Fibroblast of lung (primary cell): ENCODE measurements at places on chromosomes 13 and 19. TPM values are rescaled to one million over a fixed set of nuclear protein-coding genes. Genes with fewer than 3 reads are reported as not detected.
A peak's percentile ranks its signal among the peaks of the same experiment; 100 is the strongest.

DNA sequence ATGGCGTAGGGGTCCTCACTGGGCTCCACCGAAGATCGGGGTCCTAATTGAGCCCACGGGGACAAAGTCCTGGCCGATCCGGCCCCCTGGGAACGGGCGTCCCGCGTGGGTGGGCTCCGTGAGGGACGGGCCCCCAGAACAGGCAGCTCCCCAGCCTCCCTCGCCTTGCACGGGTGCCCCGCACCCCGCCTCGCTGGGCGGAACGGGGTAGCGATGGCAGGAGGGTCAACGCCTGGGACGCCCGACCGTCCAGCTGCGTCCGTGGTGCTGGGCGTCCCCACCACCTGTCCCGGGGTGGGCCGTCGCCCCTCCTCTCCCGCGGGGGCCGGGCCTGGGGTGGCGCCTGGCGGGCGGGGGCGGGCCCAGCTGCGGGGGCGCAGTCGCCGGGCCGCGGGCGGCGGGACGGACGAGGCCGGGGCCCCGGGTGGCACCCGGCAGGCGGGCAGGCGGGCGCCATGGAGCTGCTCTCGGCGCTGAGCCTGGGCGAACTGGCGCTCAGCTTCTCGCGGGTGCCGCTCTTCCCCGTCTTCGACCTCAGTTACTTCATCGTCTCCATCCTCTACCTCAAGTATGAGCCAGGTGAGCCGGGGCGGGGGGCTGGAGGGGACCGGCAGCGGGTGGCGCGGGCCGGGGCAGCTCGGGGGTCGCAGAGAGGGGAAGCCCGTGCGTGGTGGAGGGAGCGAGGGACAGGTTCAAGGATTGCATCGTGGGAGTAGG lies at the start of gene TMEM38A:
Gene TMEM38A (plus strand): TSS at position 377 of the 717 bp plus-strand sequence. CDS start 79 bp downstream, at position 456.
- DNase-seq: no peak

NUFIP1 gene
- total RNA-seq: 3.3 and 3.5 TPM in 2 replicates

GRCh38 chr19:55160128-55160985 lies 2.8 kb upstream of the TNNI3 start:
- DNase-seq: peak; percentile 51

DNA sequence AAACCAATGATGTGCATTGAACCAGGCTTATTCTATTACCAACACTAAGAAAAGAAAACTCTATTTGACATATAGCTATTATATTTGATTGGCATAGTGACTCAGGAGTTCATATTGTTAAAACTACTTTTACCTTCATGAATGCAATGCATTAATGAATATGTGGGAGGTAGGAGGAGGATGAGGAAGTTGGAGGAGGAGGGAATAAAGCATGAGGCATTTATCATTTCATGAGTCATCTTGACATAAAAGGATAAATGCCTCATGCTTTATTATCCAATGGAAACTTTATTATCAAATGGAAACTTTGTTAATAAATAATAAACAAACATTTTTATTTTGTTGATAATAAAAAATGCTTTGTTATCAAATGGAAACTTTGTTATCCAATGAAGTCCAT lies 116.5 kb downstream of the SPRY2 start:
- peak; percentile 78 for DNase-seq

SCN1B gene
- 14.1 and 14.5 TPM in 2 replicates for total RNA-seq
